Epithelial cell of alveolus of lung (primary cell): ENCODE measurements at places on chromosomes 3 and 15. TPM values are rescaled to one million over a fixed set of nuclear protein-coding genes. Genes with fewer than 3 reads are reported as not detected.

MYL3 gene
- total RNA-seq = 14.3 TPM in 1 of 2 replicates, not detected in the other

NCEH1 gene
- total RNA-seq = 3.9 and 9.7 TPM in 2 replicates

FYCO1 gene
- total RNA-seq = 10.0 and 13.4 TPM in 2 replicates

SLC22A13 gene
- 0.26 and 1.6 TPM in 2 replicates for total RNA-seq

ENTPD3 gene
- total RNA-seq = 1.2 TPM in 1 of 2 replicates, not detected in the other

DAZL gene
- not detected in 2 replicates for total RNA-seq
